NCI-H2081 treated with DMSO at 0.1 percent for 48 hours (cell line): ENCODE measurements at places on chromosomes 13 and 19.
A peak's percentile ranks its signal among the peaks of the same experiment; 100 is the strongest.

DNA sequence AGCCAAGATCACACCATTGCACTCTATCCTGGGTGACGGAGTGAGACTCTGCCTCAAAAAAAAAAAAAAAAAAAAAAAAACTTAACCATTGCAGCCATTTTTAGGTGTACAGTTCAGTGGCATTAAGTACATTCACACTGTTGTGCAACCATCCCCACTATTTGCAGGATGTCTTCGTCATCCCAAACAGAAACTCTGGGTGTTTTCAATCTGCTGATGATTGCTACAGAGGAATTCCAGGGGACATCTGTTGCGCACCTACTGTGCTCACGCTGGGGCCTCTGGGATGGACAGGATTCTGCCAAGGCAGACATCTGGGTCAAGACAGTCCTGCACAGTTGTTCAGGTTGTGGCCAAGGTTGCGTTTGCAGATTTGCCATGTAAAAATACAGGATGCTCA is 2.4 kb upstream of the APOC4 start:
- DNase-seq = no peak

GRCh38 chr19:42555317-42555716 is 27.0 kb upstream of the CEACAM1 start:
- DNase-seq = no peak

DNA sequence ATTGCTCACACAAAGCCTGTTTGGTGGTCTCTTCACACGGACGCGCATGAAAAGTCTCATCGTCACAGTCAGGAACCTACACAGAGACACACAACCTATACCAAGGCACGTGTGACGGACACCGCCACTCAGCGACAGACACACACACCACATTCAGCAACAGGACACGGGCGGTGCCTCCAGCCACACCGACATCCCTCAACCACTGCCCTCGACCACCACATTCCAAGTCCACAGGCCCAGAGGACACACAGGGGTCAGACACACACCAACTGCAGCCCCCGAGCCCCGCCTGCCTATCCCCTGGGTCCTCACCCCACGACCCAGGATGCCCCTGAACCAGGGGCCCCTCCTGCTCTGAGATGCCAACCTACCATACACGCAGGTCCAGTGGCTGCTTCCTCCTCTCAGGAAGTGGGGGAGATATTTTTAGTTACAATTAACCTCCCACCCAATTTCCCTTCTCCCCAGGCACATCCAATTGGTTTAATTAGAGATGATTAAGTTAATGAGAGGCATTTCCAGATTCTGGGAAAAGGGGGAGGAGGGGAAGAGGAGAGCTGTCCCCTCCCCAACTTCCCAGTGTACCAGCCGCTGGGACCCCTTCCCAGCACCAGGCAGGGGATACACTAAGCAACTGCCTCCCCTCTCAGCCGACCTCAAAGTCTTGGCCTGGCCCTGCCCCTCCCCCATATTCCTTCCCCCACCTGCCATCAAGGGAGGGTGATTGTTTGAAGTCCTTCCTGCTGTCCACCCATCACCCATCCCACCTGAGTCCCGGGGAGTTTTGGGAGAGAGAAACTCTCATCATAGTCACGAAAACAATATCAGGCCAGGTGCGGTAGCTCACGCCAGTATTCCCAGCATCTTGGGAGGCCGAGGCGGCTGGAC is 20.4 kb downstream of the MEIS3 start:
- no peak for DNase-seq

DNA sequence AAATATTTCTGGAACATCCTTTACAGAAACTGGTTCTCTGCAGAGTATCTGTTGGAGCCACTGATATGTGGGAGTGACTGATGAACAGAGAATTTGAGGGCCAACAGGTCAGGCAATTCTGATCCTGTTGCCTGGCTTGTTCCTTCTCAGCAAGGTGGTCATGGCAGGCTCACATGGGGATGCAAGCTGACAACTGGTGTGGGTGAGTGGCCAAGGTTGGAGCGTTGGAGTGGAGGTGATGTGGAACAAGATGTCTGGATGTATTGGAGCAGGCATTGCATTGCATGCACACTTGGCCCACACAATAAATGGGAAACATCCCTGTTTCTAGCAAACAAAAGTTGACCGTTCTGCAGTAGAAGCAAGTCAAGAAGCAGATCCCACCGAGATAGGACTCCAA is 380.7 kb downstream of the ZNF536 start:
- DNase-seq = no peak

GRCh38 chr13:19597523-19597922 is 35.9 kb upstream of the MPHOSPH8 start:
- DNase-seq = no peak

DNA sequence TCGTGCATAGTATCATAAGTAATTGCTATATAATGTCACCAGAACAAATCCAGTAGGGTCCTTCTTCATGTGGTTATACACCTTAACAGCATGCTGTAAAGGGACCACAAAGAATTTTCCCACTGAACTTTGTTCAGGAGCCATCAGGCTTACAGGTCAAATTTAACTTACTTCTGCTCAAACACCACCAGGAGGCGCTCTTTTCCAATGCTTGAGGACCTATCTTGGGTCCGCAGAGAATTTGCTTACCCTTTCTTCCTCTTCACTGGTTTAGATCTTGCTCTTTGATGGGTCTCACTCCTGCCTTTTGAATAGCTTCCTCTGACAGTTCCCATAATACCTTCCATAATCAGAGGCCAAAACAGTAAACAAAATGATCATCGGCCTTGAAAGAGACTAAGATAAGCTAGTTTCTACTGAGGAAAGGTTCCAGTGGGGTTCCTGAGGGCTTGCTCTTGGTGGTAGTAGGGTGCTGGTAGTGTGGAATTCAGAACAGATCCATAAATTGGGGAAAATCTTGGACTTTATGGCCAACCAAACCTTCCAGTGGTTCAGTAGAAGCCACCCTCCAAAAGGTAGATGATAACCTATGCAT is 37.4 kb downstream of the SCGB2B2 start:
- peak; percentile 15 for DNase-seq

DNA sequence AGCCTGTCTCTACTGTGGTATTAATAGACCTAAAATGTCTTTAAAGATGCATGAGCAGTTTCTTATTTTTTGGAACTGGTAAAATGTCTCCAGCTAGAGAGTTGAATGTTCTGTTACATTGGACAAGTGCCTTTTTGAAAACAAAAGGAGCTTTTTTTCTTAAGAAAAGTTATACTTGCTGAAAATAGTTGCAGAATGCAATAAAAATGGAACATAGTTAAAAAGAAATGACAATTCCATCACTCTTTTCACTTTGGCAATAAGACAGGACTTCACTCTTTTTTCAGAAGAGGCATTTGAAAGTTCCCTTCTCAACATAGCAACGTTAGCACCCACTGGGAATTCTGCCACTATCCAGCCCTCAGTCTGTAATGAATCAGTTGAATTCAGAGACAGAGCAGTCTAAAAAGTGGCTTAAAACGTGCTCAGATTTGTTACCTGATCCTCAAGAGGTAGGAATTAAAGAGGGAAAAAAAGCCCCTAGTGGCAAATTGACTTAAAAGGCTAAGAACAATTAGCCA is 10.1 kb downstream of the RGCC start:
- no peak for DNase-seq

- no peak for DNase-seq
Measured at GRCh38 chr13:107563099-107563925, 652.0 kb downstream of the LIG4 start.

- DNase-seq = no peak
Measured at GRCh38 chr13:27450921-27451471, 632 bp upstream of the MTIF3 start.

DNA sequence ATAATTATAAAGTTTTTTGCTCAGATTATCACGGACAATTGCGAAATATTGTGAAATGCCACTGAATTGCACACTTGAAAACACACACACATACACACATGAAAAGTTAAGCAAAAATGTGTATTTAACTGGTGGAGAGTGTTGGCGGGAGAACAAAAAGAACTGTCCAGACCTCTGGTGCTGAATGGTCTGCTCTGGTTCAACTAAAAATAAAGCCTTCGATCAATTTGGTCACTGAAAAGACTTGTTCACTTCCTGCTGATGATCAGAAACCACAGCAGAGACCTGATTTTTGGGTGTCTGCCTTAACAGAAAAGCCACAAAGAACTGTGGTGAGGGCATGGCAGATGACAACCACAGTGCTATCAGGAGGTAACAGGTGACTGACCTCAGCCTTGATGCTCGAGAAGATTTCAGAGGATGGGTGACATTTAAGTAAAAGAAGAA is 4.0 kb upstream of the IGFL1 start:
- no peak for DNase-seq

GRCh38 chr13:99310382-99311031 is 3.3 kb upstream of the GPR183 start:
- DNase-seq = no peak

- no peak for DNase-seq
Measured at GRCh38 chr19:48896191-48896720, 2.3 kb downstream of the TULP2 start.

GRCh38 chr19:32232449-32232848 is 113.0 kb upstream of the ZNF507 start:
- no peak for DNase-seq

DNA sequence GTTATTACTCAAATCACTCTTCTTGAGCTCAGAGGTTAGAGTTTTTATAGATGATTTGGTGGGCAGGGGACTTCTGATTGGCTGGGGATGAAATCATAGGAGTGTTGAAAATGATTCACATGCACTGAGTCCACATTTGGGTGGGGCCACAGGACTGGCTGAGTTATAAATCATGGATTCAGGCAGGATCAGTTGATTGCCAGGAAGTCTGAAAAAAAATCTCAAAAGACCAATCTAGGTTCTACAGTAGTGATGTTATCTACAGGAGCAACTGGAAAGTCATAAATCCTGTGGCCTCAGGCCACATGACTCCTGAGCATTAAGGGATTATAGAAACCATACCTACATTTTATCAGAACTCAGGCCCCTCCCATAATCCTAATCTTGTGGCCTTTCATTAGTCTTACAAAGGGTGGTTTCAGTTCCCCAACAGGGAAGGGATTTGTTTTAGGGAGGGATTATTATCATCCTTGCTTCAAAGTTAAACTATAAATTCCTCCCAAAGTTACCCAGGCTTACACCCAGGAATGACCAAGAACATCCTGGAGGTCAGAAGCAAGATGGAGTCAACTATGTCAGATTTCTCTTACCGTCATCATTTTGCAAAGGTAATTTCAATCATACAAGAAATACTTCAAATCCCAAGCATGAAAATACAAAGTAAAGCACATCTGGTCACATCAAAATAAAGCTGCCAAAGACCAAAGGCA is 5.6 kb upstream of the CCDC70 start:
- DNase-seq = no peak
